AG04449 (cell line): ENCODE measurements at places on chromosomes 13 and 19.

DNA sequence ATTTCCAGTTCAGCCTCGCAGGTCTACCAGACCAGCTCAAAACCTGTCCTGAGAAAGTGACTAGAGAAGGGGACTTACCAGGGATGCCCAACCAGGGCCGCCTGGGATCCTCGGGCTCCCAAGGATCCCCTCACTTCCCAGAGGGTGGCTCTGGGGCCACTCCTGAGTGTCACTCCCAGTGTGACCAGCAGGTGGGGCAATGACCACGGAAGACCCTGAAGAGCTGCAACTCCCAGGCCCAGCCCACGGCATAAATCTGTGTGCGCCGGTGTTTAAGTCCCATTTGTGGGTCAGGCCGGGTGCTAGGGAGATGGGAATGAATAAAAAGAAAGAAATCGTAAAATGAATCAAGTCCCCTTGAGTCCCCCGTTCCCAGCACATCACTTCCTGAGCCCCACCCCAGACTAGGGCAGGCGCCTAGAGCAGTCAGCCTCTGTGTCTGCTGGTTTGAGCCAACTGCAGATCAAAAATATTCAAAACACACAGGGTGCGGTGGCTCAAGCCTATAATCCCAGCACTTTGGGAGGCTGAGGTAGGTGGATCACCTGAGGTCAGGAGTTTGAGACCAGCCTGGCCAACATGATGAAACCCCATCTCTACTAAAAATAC, 10.7 kb downstream of the PTGIR start:
- no peak for DNase-seq

DNA sequence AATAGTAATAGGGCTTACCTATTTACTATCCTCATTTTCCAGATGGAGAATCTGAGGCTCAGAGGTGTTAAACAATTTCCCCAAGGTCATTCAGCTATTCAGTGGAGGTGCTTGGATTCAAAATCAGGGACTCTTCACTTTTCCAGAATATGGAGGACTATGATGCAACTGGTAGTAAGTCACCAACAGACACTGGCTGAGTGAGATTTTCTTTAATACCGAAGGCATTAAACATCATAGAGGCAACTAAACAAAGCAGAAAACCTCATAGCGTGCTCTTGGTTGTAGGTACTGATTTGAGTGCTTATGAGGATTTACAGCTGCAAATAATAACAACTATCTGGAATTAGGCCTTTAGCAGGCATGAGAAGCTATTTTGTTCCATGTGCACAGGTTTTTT, 134.4 kb downstream of the DLEU7 start:
- no peak for DNase-seq

GRCh38 chr19:38384209-38385027, 3.4 kb downstream of the GGN start:
- no peak for DNase-seq

DNA sequence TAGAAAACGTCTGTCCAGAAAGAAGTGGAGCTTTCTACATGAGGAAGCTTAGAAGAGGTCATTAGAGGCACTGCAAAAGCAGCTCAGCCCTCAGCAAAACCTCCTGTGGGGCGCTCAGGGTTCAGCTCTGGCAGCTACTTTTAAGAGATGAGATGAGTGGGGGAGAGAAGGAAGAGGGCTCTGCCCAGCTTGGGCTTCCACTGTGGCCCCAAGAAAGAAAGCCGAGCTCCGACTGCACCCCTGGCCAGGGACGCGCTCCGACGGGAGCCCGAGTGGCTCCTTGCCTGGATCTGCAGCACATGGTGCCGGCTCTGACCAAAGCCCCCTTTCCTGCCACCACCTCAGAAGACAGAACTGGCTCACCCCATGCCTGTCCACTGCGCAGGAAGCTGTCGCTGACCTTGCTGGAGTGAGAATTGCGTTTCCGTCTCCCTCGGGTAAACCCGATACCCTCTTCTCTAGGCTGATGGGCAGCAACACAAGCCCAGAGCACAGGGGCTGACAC, 36.4 kb downstream of the NAXD start:
- no peak for DNase-seq

DNA sequence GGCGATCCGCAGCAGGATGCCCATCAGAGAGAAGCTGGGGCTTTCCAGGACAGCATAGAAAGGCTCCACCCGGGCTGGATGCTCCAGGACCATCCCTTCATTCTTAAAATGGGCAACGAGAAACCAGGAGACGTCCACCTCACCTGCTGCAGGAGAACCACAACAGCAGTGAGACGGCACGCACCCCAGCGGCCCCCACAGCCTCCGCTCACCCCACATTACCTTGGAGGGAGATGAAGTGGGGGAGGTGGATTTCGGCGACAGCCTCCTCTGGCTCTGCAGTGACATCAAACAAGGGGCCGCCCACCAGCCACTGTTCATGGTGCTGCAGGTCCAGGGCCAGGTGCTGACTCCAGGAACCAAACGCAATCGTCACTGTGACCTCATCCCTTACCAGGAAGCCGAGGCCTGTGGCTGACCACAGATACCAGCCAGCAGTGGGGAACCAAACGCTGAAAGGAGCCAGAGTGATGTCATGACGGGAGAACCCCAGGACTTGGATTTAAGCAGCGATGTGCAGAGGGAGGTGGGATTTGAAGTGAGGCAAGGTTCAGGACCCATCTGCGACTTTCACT, 25.1 kb downstream of the CARD8 start:
- no peak for DNase-seq

GRCh38 chr19:940591-941291, 14.9 kb downstream of the ARID3A start:
- no peak for DNase-seq

DNA sequence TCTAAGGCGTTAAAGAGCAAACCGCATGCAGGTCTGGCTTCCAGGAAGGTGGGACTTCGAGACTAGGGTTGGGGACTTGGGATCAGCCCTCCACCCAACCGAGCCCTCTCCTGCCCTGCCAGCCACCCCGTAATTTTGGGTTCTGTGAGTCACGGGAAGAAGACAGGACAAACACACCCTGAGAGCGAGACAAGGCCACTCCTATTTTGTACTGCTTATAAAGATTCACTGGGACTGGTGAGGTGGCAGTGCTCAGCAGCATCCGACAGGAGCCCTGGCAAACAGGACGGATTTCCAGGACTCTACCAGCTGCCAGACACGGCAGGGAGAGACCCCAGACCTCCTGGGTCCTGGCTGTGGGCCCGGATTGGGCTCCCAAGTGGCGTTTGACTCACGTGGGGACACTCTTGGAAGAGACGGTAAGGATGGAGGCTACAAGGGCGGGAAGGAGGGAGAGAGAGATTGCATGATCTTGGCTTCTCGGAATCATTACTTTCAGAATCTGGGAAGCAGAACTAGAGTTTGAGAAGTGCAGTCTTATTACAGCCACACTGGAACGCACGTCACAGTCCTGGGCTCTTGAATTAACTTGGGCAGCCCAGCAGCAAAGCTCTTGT, at the start of gene C5AR2:
Gene C5AR2 (plus strand): TSS at position 245 of the 617 bp plus-strand sequence. CDS start 8,625 bp downstream, outside the sequence.
- DNase-seq: no peak

GRCh38 chr13:40429706-40430545, 236.5 kb downstream of the FOXO1 start:
- DNase-seq: no peak

DNA sequence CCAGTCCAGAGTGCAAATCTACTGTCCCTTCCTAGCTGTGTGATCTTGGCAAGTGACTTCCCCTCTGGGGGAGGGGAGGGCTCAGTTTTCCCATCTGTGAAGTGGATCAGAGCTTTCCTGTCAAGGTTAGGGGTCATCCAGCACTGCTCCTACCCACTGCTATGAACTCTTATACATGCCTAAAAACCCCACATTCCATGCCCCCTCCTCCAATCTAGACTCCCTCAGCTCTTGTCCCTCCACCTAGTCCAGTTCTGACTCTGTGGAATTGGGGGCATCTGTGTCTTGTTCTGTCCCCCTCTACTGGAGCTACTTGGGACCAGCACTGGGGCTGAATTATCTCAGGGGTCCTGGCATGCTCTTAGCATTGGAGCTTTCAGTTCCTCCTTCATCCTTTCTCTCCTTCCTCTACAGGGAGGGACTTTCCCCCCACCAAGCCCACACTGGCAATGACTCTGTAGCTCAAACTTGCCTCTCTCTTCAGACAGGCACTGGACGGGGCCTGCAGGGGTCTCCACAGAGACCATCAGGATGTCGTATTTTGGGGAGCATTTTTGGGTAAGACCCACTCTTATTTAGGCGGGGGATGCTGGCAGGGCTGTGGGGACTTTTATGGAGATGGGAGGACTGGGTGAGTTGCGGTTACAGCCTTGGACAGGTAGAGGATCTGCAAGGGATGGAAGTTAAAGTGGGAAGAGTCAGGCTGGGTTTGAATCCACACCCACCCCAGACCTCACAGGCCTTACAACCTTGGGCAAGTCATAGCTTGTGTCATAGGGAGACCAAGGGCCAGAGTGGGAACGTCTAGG, 3.6 kb downstream of the FCHO1 start:
- no peak for DNase-seq

DNA sequence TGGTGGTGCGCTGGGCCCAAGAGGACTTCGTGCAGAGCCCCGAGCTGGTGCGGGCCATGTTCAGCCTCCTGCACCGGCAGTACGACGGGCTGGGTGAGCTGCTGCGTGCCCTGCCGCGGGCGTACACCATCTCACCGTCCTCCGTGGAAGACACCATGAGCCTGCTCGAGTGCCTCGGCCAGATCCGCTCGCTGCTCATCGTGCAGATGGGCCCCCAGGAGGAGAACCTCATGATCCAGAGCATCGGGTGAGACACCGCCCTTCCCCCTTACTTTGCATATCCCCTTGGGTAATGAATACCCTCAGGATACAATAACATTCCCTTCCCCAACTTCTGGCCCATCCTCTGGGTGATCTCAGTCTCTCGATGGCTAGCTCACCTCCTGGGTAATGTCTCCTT, 60.9 kb downstream of the RYR1 start:
- no peak for DNase-seq

- DNase-seq: no peak
Measured at GRCh38 chr13:99390601-99391000, 83.4 kb upstream of the GPR183 start.

GRCh38 chr19:291006-291521, at the start of gene PLPP2:
Gene PLPP2 (minus strand): TSS chr19:291403. CDS start chr19:291336, 67 bp downstream.
- DNase-seq: no peak

DNA sequence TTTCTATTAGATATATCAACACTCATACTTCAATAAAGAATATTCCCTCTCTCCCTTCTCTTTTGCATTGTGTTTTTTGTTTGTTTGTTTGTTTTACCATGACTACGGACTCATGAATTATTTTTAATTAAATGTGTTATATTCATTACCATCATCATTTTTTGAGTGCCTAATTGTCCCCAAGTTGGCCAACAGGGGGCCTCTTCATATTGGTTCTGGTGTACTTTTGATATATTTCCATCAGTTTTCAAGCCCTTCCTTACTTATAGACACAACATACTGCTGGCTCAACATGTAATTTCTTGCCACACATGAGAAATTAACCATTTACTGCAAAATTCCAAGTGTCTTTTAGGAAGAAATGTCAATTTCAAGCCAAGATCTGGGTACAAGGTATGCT, 54.5 kb upstream of the GPC6 start:
- DNase-seq: no peak

GRCh38 chr13:44054525-44054924, 174.8 kb downstream of the LACC1 start:
- DNase-seq: no peak

DNA sequence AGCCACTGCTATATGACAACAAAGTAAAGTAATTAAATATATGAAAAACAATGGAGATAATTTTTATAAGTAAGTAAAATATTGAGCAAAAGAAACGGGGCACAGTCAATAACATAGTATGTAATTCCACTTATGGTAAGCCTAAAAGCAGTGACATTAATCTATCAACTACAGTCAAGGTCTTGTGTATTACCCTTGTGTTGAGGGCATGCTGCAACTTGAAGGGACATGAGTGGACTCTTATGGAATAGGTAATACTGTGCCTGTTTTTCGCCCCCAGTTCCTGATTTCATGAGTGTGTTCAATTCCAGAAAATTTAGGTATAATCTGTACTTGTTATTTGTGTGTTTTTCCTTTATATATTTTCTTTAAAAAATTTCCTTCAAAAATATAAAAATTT, 201.3 kb upstream of the SLITRK6 start:
- DNase-seq: no peak

GRCh38 chr19:42303101-42303464, 659 bp upstream of the PAFAH1B3 start:
- no peak for DNase-seq

DNA sequence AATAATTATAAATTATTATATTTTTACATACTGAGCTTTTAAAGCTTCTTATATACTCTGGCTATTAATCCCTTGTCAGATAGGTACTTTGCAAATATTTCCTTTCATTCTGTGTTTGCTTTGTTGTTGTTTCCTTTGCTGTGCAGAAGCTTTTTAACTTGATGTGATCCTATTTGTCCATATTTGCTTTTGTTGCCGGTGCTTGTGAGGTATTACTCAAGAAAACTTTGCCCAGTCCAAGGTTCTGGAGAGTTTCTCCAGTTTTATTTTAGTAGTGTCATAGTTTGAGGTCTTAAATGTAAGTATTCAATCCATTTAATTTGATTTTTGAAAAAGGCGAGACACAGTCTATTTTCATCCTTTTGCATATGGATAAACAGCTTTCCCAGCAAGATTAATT, 1319.9 kb upstream of the PRR20A start:
- DNase-seq: no peak

DNA sequence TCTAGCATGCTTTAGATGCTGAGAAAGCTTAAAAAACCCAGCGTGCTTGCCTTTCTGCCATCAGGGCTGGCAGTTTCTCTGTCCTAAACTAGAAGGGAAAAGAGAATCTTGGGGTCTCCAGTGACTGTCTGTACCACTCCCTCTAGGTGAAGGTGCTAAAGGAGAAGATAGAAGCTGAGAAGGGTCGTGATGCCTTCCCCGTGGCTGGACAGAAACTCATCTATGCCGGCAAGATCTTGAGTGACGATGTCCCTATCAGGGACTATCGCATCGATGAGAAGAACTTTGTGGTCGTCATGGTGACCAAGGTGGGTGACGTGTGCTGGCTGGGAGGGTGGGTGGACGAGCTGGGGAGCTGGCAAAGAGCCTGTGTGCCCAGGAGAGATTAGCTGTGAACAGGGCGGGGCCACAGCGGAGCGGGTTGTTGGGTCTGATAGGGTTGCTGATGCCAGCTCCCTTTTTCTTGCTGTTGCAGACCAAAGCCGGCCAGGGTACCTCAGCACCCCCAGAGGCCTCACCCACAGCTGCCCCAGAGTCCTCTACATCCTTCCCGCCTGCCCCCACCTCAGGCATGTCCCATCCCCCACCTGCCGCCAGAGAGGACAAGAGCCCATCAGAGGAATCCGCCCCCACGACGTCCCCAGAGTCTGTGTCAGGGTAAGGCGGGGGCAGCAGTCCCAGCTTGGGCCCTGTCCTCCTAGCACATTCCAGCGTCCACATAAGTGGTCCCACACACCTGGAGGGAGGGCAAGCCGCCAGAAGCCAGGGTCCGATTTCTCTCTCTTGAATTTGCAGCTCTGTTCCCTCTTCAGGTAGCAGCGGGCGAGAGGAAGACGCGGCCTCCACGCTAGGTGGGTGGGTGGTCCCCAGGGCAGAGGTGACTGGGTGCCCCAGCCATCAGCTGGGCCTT, 2.3 kb downstream of the RAD23A start:
- no peak for DNase-seq
